ENCODE measurements at places on chromosomes 3 and 15. TPM values are rescaled to one million over a fixed set of nuclear protein-coding genes. Genes with fewer than 3 reads are reported as not detected.

DNA sequence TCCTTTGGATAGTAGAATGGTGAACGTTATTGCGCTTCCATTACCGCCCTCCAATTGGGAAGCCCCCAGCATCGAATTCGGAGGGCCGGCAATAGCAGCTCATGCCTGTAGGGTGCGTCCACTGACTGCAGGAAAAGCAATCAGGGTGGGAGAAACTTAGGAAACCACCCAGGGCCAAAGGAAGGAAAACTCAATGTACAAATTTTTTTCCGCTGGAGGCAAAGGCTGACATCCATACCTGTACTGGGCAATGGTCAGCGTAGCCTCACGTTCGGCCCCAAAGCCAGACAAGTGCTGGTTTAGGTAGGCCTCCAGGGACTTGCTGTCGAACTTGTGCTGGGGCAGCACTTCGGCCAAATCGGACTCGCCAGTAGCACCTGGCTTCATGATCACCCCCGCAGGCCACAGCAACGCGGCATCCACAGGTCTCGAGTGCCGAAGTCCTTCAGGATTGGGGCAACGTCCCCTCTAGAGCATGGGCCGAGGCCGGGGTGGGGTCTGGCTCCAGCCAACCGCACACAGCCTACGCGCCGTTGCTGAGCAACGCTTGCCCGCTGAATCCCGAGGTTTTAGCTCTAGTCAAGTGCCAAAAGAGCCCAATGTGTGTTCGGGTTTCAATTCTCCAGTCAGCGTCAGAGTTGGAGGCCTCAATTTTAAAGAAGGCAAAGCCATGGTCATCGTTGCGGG is at the start of gene ACAD11:
Gene ACAD11, minus strand, starts transcription at position 445 of the 687 bp plus-strand sequence. Its CDS starts 58 bp downstream, at position 387.
- H3K4me1 ChIP-seq = peaks cover 14% of the 10 kb centered on the region
- H3K27me3 ChIP-seq = no peaks in the 10 kb centered on the region
- no peaks in the 10 kb centered on the region for H3K36me3 ChIP-seq
- H3K27ac ChIP-seq = peak within 1 kb of the TSS; percentile 95

GRCh38 chr15:84914909-84915605 is 30.6 kb downstream of the SLC28A1 start:
- no peaks in the 10 kb centered on the region for H3K36me3 ChIP-seq
- H3K4me1 ChIP-seq = peaks cover 31% of the 10 kb centered on the region
- no peaks in the 10 kb centered on the region for H3K27me3 ChIP-seq
- no peak overlapping the region for H3K27ac ChIP-seq
- no peak overlapping the region for H3K4me3 ChIP-seq

DNA sequence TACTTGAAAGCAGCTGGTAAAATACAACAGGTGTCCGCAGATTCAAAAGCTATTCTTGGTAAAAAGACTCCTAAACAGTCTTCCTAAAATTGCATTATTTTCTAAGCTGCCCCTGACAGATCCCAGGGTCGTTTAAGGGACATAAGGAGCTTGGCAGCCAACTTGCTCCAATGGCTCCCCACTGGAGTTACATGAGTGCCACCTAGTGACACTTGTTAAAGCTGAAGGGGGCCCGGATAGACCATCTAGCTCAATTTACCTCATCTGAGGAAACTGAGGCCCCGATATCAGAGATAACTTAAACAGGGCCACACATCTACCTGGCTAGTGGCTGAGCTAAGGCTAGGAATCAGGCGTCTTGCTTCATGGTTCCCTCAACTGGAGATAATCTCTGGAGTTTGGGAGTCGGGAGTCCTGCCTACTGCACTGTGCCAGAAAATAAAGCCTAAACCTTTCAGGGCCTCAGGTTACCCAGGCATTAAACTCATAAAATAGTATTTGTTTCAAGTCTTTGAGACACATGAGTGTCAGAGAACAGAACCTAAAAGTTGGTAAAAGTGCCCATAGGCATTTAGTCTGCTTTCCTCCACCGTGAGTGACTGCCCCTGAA is 6.5 kb upstream of the TBC1D23 start:
- no peaks in the 10 kb centered on the region for H3K27me3 ChIP-seq
- no peak for DNase-seq
- no peak overlapping the region for H3K27ac ChIP-seq
- H3K36me3 ChIP-seq = no peaks in the 10 kb centered on the region
- H3K4me3 ChIP-seq = no peak overlapping the region

DNA sequence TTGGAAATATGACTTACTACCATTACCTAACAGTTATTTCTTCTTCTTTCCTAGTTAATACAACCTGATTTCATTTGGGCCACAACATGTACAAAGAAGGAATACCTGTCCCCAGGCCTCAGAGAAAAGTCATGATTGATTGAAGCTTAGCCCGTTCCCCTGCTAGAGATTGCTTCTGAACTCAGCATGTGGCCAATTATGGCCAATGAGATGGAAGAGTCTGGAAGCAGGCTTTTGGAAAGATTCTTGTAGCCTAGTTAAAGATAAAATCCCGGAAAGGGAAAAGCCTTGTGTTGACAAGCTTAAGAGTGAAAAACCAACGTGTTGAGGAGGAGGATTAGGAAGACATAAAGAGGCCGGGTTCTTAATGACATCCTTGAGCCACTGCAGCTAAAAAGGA is 17.0 kb upstream of the TM6SF1 start:
- H3K27ac ChIP-seq = no peak overlapping the region
- H3K4me3 ChIP-seq = no peak overlapping the region
- no peak for DNase-seq
- no peaks in the 10 kb centered on the region for H3K27me3 ChIP-seq
- no peaks in the 10 kb centered on the region for H3K36me3 ChIP-seq

- no peak overlapping the region for H3K4me3 ChIP-seq
- DNase-seq = no peak
- H3K4me1 ChIP-seq = no peaks in the 10 kb centered on the region
- no peak overlapping the region for H3K27ac ChIP-seq
- H3K27me3 ChIP-seq = peaks cover 3% of the 10 kb centered on the region
Measured at GRCh38 chr15:51327081-51327480, 11.3 kb downstream of the CYP19A1 start.

GRCh38 chr3:152893647-152894046 is 58.7 kb downstream of the P2RY1 start:
- H3K36me3 ChIP-seq = no peaks in the 10 kb centered on the region
- H3K4me1 ChIP-seq = no peaks in the 10 kb centered on the region
- no peaks in the 10 kb centered on the region for H3K27me3 ChIP-seq
- no peak overlapping the region for H3K27ac ChIP-seq
- no peak overlapping the region for H3K4me3 ChIP-seq
- DNase-seq = no peak

GRCh38 chr3:101701696-101702634 is 15.4 kb upstream of the RPL24 start:
- no peaks in the 10 kb centered on the region for H3K27me3 ChIP-seq
- H3K27ac ChIP-seq = peak overlapping the region; percentile 80
- DNase-seq = no peak
- H3K4me1 ChIP-seq = peaks cover 14% of the 10 kb centered on the region
- no peaks in the 10 kb centered on the region for H3K36me3 ChIP-seq
- H3K4me3 ChIP-seq = no peak overlapping the region

DNA sequence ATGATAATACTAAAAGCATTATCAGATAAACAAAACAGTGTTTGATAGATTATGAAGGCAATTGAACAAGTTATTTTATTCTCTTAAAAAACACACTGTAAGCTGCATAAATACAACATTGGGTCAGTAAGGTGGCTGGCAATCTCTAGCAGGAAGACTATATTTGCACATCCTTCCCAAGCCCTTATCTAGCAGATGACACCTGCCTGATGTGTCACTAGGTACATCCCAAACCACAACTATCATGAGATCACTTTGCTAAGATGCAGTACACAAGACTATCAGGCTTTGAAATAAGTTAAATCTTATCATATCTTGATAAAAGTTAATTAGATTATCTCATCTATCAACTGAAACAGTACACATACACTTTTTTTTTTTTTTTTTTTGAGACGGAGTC is 417.4 kb downstream of the MECOM start:
- H3K27ac ChIP-seq = no peak overlapping the region
- H3K36me3 ChIP-seq = no peaks in the 10 kb centered on the region
- H3K4me3 ChIP-seq = no peak overlapping the region
- H3K4me1 ChIP-seq = no peaks in the 10 kb centered on the region

- DNase-seq = peak; percentile 21
- H3K27me3 ChIP-seq = no peaks in the 10 kb centered on the region
Measured at GRCh38 chr3:114418724-114419543, 125.1 kb downstream of the TIGIT start.

- H3K4me3 ChIP-seq = no peak overlapping the region
- H3K27ac ChIP-seq = no peak overlapping the region
- H3K27me3 ChIP-seq = no peaks in the 10 kb centered on the region
- H3K4me1 ChIP-seq = peaks cover 35% of the 10 kb centered on the region
- H3K36me3 ChIP-seq = no peaks in the 10 kb centered on the region
Measured at GRCh38 chr3:45211466-45212094, 14.5 kb downstream of the TMEM158 start.

DNA sequence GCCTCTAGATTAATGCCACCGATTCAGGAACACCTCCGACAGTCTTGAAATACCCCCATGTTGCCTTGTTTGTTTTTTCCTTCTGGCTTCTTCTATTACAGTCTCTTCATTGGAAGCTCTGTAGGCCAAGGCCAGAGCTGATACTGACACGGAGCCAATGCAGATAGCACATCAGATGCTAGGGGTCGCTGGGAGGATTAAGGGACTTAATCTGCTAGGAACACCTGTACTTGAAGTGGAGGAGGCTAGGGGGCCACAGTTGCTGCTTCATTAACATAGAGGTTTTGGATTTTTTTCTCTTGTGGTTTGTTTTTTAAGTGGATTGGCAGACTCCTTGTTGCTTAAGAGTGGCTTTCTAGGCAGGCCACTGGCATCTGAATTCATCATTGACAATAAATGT is 49.6 kb downstream of the PARP14 start:
- no peak overlapping the region for H3K27ac ChIP-seq
- H3K4me3 ChIP-seq = no peak overlapping the region
- H3K27me3 ChIP-seq = no peaks in the 10 kb centered on the region
- no peaks in the 10 kb centered on the region for H3K4me1 ChIP-seq

DNA sequence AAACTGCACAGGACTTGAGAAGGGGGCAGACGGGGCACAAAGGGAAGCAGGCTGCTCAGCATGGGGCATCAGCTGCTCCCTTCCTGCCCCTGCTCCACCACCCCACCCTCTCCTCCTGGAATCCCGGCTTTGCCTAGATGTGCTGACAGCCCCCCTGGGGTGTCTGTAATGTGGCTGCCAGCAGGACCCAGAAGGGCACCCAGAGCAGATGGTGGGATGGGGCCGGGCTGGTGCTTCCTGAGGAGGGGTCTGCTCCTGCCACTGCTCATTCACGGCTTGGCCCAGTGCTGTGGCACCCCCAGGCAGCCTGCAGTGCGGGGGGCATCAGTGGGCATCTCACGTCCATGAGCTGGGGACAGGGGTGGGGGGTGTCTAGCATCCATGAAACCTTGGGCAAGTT is 10.2 kb downstream of the H1-8 start:
- H3K27me3 ChIP-seq = peaks cover 3% of the 10 kb centered on the region
- no peaks in the 10 kb centered on the region for H3K4me1 ChIP-seq
- no peaks in the 10 kb centered on the region for H3K36me3 ChIP-seq
- no peak overlapping the region for H3K27ac ChIP-seq
- DNase-seq = no peak

DNA sequence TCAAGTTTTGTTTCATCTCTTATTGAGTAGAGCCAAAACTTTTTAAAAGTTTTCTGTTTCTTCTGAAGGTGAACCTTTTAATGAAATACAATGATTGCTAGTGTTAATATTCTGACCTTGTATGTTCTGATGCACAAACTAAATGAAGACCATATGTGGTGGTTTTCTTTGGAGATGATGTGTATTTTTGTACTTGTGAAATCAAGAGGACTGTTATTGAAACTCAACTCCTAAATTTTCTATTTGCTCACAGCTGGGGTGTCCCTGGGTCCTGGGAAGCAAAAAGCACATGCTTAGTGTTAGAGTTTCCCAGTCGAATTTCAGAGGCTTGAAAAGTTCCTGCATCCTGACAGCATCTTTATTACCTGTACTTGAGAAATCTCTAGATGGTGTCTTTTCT is 1185.8 kb upstream of the ALCAM start:
- H3K27ac ChIP-seq = no peak overlapping the region
- H3K36me3 ChIP-seq = no peaks in the 10 kb centered on the region
- no peaks in the 10 kb centered on the region for H3K4me1 ChIP-seq
- DNase-seq = no peak
- H3K4me3 ChIP-seq = no peak overlapping the region
- no peaks in the 10 kb centered on the region for H3K27me3 ChIP-seq

DNA sequence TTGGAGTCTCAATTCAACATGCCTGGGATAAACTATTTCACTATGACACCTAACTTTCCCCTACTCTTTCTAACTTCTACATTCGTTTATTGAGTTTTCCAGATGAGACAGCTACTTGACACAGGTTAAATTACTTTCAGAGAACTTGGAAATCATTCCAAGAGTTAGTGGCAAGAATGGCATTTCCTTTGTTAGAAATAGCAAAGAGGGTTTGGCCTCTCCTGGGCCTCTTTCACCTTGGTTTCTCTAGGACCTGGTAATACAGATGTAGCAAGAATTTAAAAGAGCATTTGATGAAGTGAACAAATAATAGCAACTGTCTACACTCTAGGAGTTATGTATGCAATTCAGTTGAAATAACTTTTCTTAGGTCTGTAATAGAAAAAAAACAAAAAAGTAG is 748.9 kb downstream of the MECOM start:
- H3K4me3 ChIP-seq = no peak overlapping the region
- H3K36me3 ChIP-seq = no peaks in the 10 kb centered on the region
- H3K27me3 ChIP-seq = no peaks in the 10 kb centered on the region
- H3K4me1 ChIP-seq = no peaks in the 10 kb centered on the region

- H3K36me3 ChIP-seq = no peaks in the 10 kb centered on the region
- DNase-seq = no peak
- H3K4me1 ChIP-seq = no peaks in the 10 kb centered on the region
- no peak overlapping the region for H3K4me3 ChIP-seq
Measured at GRCh38 chr3:132164469-132165092, 129.8 kb upstream of the CPNE4 start.

- H3K4me1 ChIP-seq = peaks cover 7% of the 10 kb centered on the region
- no peak overlapping the region for H3K4me3 ChIP-seq
- no peaks in the 10 kb centered on the region for H3K27me3 ChIP-seq
Measured at GRCh38 chr3:61783993-61784718, 222.8 kb downstream of the PTPRG start.

- H3K27me3 ChIP-seq = peaks cover under 1% of the 10 kb centered on the region
- H3K4me1 ChIP-seq = no peaks in the 10 kb centered on the region
- no peaks in the 10 kb centered on the region for H3K36me3 ChIP-seq
- no peak overlapping the region for H3K27ac ChIP-seq
- H3K4me3 ChIP-seq = no peak overlapping the region
Measured at GRCh38 chr15:59866642-59867041, 137.5 kb upstream of the FOXB1 start.

GPR160 gene
- polyA plus RNA-seq = 0.12 TPM

PCOLCE2 gene
- 2.4 TPM for polyA plus RNA-seq

MAN2C1 gene
- 63.0 TPM for polyA plus RNA-seq

DNAH12 gene
- polyA plus RNA-seq = 0.10 TPM

PTX3 gene
- polyA plus RNA-seq = 0.16 TPM

APOD gene
- not detected for polyA plus RNA-seq

AP3B2 gene
- polyA plus RNA-seq = 0.31 TPM

IGDCC3 gene
- polyA plus RNA-seq = not detected

MTFMT gene
- 15.9 TPM for polyA plus RNA-seq

PLSCR2 gene
- polyA plus RNA-seq = not detected

Data from keratinocyte (primary cell).